Activated T-helper 2 cell treated with anti-CD3 and anti-CD28 coated beads, Interferon-gamma antibody, Interleukin-2, Interleukin-4, amounts not matched to agents 10 μg/mL and 5 μg/mL and 100 μg/mL, durations not matched to agents 14 hours and 24 hours and 36 hours (primary cell): ENCODE measurements at places on chromosomes 13 and 19. TPM values are rescaled to one million over a fixed set of nuclear protein-coding genes. Genes with fewer than 3 reads are reported as not detected.

ATP4B gene
- not detected in 2 replicates for total RNA-seq

ZNF585A gene
- 4.1 and 4.2 TPM in 2 replicates for total RNA-seq

SIGLECL1 gene
- total RNA-seq = not detected in 2 replicates

ZNF878 gene
- total RNA-seq = 0.98 and 1.3 TPM in 2 replicates

MAST1 gene
- total RNA-seq = 5.2 and 6.5 TPM in 2 replicates

NDUFA7 gene
- total RNA-seq = 48.6 and 54.5 TPM in 2 replicates
